ENCODE measurements at places on chromosomes 3 and 15.
A peak's percentile ranks its signal among the peaks of the same experiment; 100 is the strongest.

- DNase-seq = no peak
These were observed 264.4 kb downstream of the CHL1 start for GRCh38 chr3:461006-461405.

GRCh38 chr15:52414936-52415335 lies 113.7 kb downstream of the MYO5A start:
- DNase-seq = no peak

GRCh38 chr3:52512105-52512504 lies 17.0 kb downstream of the STAB1 start:
- DNase-seq = no peak

GRCh38 chr15:40272485-40273056 lies 10.3 kb downstream of the ANKRD63 start:
- no peak for DNase-seq

GRCh38 chr3:5144316-5144994 lies 22.4 kb downstream of the ARL8B start:
- no peak for DNase-seq

DNA sequence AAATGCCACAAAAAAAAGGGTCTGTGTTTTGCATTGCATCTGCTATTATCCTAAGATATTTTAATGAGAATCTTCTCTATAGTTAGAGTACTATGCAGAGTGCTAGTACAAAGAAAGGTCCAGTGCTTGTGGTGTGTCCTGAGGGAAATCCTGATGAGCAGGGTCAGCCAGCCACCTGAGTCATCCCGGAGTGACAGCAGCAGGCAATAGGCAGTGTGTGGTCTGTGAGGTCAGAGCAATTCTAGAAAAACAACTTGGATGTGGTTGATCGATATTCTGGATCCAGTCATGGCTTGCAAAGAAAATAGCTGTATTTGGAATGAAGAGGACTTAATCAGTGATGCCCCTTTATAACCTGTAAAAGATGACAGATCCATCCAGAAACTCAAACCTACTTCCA lies 119.2 kb downstream of the CTNNB1 start:
- peak; percentile 7 for DNase-seq

GRCh38 chr3:10356461-10356981 lies 35.6 kb upstream of the SEC13 start:
- DNase-seq = no peak

GRCh38 chr3:177419904-177420601 lies 222.8 kb upstream of the TBL1XR1 start:
- DNase-seq = no peak

- no peak for DNase-seq
These were observed 128.8 kb downstream of the FOXP1 start for GRCh38 chr3:71454512-71455403.

DNA sequence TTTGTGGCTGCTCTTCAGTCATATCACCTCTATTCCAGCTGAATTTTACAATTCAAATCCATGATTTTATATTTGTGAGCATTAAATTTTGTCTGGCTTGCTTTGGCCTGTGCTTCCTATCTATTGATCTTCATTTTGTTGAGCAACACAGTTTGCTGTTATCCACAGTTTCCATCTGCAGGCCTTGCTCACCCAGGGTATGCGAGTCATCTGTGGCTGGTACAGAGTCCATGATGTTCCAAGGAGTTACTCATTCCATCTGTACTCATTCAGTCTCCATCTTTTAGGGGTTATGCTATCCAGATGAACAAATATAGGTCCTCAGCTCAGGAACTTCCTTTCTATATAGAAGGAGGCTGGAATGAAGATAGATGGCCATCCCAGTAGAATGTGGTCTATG lies 70.1 kb upstream of the CCK start:
- DNase-seq = no peak

DNA sequence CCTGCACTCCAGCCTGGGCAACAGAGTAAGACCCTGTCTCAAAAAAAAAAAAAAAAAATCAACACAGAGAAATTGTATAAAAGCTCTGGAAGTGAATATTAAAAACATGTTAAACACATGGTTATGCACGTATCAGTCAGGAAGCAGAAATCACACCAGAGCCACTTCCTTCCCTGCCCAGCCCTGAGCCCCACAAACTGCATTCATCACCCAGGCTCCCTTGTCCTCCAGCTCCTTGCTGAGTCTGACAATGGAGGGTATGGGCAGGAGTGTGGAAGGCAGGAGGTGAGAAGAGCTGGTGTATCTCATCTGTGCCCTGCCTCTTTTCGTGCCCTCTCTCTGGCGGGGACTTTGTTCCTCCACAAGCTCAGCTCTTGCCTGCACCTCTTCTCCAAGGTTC lies 12.1 kb upstream of the LOXL1 start:
- DNase-seq = no peak

DNA sequence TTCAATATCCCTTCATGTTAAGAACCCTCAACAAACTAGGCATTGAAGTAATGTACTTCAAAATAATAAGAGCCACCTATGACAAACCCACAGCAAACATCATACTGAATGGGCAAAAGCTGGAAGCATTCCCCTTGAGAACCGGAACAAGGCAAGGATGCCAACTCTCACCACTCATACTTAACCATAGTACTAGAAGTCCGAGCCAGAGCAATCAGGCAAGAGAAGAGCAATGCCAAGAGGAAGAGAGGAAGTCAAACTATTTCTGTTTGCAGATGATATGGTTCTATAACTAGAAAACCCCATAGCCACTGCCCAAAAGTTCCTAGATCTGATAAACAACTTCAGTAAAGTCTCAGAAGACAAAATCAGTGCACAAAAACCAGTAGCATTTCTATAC lies 161.9 kb downstream of the UBE2E2 start:
- no peak for DNase-seq

GRCh38 chr3:160678292-160678842 lies 1.4 kb downstream of the ARL14 start:
- peak; percentile 9 for DNase-seq
